ENCODE measurements at places on chromosomes 5 and 9.

GRCh38 chr5:80809451-80809850, 150.7 kb upstream of the RASGRF2 start:
- H3K4me3 ChIP-seq: no peak overlapping the region
- no peaks in the 10 kb centered on the region for H3K27me3 ChIP-seq
- peaks cover 38% of the 10 kb centered on the region for H3K36me3 ChIP-seq
- no peak overlapping the region for H3K27ac ChIP-seq
- DNase-seq: no peak
- H3K4me1 ChIP-seq: peaks cover 12% of the 10 kb centered on the region

- H3K4me1 ChIP-seq: peaks cover 45% of the 10 kb centered on the region
- no peaks in the 10 kb centered on the region for H3K27me3 ChIP-seq
- H3K36me3 ChIP-seq: peaks cover 10% of the 10 kb centered on the region
- DNase-seq: no peak
- H3K4me3 ChIP-seq: no peak overlapping the region
Measured at GRCh38 chr9:136230365-136230764, 15.2 kb downstream of the QSOX2 start.

GRCh38 chr5:133287500-133287899, 235.7 kb downstream of the HSPA4 start:
- H3K27me3 ChIP-seq: no peaks in the 10 kb centered on the region
- H3K36me3 ChIP-seq: no peaks in the 10 kb centered on the region
- no peak overlapping the region for H3K27ac ChIP-seq
- no peak overlapping the region for H3K4me3 ChIP-seq

GRCh38 chr9:133810556-133811195, 72.5 kb upstream of the SARDH start:
- no peaks in the 10 kb centered on the region for H3K27me3 ChIP-seq
- no peak overlapping the region for H3K27ac ChIP-seq
- H3K4me1 ChIP-seq: no peaks in the 10 kb centered on the region

GRCh38 chr9:136678624-136679023, 8.6 kb downstream of the AGPAT2 start:
- no peaks in the 10 kb centered on the region for H3K27me3 ChIP-seq
- DNase-seq: no peak
- no peak overlapping the region for H3K27ac ChIP-seq
- no peaks in the 10 kb centered on the region for H3K4me1 ChIP-seq
- H3K4me3 ChIP-seq: no peak overlapping the region
- no peaks in the 10 kb centered on the region for H3K36me3 ChIP-seq

DNA sequence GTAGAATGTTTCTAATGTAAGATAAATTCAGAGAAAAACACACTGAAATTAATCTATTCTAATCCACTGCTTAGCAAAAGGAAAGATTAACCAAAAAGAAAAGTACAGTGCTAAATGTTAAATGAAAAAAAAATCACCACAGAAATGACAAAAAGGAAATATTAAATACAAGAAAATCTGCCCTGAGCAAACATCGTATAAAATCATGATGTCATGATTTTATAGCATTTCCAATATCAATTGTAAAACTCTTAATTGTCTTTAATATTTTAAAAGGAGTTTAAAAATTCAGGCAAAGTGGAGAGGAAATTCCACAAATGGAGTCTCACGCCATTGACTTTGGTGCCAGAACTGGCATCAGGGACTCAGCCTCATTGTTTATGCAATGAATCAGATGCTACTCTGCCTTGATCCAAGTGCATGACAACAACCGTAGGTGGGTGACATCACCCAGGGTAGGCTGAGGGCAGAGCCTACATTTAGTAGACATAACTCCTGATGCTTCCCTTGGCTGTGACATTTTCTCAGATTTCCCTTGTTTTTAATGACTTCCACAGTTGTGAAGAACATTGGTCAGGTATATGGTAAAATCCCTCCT, 696.8 kb downstream of the SEMA5A start:
- no peak for DNase-seq
- H3K27ac ChIP-seq: no peak overlapping the region
- H3K4me3 ChIP-seq: no peak overlapping the region
- H3K27me3 ChIP-seq: no peaks in the 10 kb centered on the region
- H3K36me3 ChIP-seq: no peaks in the 10 kb centered on the region
- H3K4me1 ChIP-seq: no peaks in the 10 kb centered on the region

DNA sequence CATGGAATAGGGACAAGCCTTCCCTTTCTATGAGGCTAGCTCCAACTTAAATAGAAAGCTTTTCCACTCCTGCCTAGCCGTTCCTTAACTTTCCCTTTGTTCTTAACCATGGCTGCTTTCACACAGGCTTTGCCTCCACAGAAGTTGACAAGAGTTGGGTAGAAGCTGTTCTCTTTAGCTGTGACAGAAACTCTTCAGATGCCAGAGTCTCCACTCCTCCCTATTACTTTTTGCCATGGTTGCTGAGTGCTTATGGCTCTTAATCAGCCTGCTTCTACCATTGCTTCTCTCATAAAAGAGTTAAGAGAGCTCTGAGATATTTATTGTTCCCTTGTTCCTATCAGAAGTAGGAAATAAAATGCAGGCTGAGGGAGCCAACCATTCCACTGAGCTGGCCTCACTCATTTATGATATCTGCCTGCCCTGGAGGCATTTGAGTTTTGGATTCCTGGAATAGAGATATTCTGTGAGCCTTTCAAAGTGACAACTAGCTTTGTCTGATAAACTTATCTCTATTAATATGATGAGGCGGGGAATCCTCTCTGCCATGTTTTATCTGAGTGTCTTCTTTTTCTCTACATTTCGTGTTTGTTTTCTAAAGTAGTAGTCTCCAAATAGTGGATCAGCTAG, 162.6 kb downstream of the DMAC1 start:
- no peak for DNase-seq
- H3K27ac ChIP-seq: no peak overlapping the region
- H3K36me3 ChIP-seq: no peaks in the 10 kb centered on the region
- no peaks in the 10 kb centered on the region for H3K4me1 ChIP-seq

- no peaks in the 10 kb centered on the region for H3K27me3 ChIP-seq
- no peak overlapping the region for H3K4me3 ChIP-seq
- H3K27ac ChIP-seq: peak overlapping the region; percentile 24
- H3K4me1 ChIP-seq: peaks cover 52% of the 10 kb centered on the region
Measured at GRCh38 chr9:132007371-132008025, 72.2 kb downstream of the MED27 start.

- no peaks in the 10 kb centered on the region for H3K27me3 ChIP-seq
- no peaks in the 10 kb centered on the region for H3K36me3 ChIP-seq
Measured at GRCh38 chr9:690517-691111, 150.9 kb upstream of the DMRT1 start.

DNA sequence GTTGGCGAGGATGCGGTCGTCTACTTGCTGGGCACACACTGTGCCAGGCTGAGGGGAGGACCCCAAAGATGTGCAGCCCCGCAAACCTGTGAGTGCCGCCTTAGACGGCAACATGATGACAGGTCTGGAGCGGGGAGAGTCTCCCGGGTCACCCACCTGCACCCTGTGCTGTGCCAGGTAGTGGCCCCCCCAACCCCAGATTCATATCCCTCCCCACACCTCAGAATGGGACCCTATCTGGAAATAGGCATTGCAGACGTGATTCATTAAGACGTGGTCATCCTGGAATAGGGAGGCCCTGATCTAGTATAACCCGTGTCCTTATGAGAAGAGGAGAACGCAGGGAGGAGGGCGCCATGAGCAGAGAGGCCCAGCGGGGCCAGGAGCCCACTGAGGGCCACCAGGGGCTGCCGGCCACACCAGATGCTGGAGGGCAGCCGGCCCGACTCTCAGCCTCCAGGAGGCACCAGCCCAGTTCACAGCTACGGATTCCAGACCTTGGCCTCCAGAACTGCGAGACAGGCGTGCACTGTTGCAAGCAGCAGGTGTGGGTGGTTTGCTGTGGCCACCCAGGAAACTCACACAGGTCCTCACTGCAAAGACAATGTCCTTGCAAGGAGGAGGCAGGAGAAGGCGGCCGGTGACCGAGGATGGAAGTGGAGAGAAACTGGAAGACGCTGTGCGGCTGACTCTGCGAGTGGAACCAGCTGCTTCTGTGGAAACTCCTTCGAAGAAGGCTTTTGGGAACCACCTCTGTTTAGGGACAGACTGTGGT, 131.9 kb upstream of the LPCAT1 start:
- peaks cover 46% of the 10 kb centered on the region for H3K27me3 ChIP-seq
- H3K36me3 ChIP-seq: no peaks in the 10 kb centered on the region
- no peak overlapping the region for H3K4me3 ChIP-seq
- peaks cover 8% of the 10 kb centered on the region for H3K4me1 ChIP-seq
- no peak overlapping the region for H3K27ac ChIP-seq

- no peak overlapping the region for H3K4me3 ChIP-seq
- no peaks in the 10 kb centered on the region for H3K36me3 ChIP-seq
- peaks cover 47% of the 10 kb centered on the region for H3K4me1 ChIP-seq
- H3K27me3 ChIP-seq: peaks cover 23% of the 10 kb centered on the region
- DNase-seq: peak; percentile 45
Measured at GRCh38 chr5:96657068-96657467, 5.1 kb upstream of the CAST start.
